Activated CD4-positive, alpha-beta T cell treated with anti-CD3 and anti-CD28 coated beads, Interleukin-2, amount 10 ng/mL, durations not matched to agents 7 days and 5 days (primary cell): ENCODE measurements at places on chromosomes 1 and 21. TPM values are rescaled to one million over a fixed set of nuclear protein-coding genes. Genes with fewer than 3 reads are reported as not detected.

- no peaks in the 10 kb centered on the region for H3K4me1 ChIP-seq
- no peak overlapping the region for H3K4me3 ChIP-seq
- DNase-seq: no peak
- H3K27me3 ChIP-seq: peaks cover 5% of the 10 kb centered on the region
- no peaks in the 10 kb centered on the region for H3K36me3 ChIP-seq
These were observed 55.9 kb downstream of the ZBTB18 start for GRCh38 chr1:244106837-244107493.

GRCh38 chr1:247738315-247738714 is at the start of gene OR14K1:
TSS of gene OR14K1 (plus strand) at chr1:247738615. CDS start at chr1:247738615, 0 bp downstream.
- no peaks in the 10 kb centered on the region for H3K27me3 ChIP-seq
- DNase-seq: no peak
- H3K36me3 ChIP-seq: no peaks in the 10 kb centered on the region
- no peak within 1 kb of the TSS for H3K27ac ChIP-seq
- H3K4me3 ChIP-seq: no peak within 1 kb of the TSS
- H3K4me1 ChIP-seq: no peaks in the 10 kb centered on the region

DNA sequence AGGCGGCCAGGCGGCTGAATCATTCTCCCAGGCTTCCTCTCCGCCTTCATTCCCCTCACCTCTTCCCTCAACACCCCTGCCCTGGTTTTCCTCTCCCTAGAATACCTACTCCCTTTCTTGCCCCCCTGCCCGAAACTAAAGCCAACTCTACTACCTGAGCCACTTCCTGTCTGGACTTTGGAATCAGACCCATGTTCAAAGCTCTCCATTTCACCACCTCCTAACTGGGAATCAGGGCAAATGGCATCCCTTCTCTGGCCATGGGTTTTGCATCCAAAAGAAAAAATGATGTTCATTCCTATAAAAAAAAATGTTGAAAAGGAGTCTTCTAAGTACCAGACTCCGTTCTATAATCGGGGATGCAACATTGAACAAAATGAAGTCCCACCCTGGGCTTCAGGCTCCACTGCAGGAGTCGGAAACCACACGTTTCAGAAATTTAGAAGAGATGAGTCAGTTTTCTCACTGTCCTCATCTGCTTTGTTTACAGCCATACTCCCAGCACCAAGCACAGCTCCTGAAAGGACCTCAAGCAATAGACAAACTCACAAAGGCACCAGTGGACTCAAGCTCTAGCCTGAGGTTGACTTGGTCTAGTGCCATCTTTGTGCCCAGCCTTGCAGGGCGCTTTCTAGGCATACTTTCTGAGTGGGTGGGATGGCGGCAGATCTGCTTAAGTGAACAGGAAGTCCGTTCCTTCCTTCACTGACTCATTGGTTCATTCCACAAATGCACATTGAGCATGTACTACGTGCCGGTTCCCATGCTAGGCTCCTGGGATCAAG is 176.2 kb downstream of the IGSF21 start:
- H3K4me3 ChIP-seq: no peak overlapping the region
- no peak overlapping the region for H3K27ac ChIP-seq
- no peaks in the 10 kb centered on the region for H3K4me1 ChIP-seq

DNA sequence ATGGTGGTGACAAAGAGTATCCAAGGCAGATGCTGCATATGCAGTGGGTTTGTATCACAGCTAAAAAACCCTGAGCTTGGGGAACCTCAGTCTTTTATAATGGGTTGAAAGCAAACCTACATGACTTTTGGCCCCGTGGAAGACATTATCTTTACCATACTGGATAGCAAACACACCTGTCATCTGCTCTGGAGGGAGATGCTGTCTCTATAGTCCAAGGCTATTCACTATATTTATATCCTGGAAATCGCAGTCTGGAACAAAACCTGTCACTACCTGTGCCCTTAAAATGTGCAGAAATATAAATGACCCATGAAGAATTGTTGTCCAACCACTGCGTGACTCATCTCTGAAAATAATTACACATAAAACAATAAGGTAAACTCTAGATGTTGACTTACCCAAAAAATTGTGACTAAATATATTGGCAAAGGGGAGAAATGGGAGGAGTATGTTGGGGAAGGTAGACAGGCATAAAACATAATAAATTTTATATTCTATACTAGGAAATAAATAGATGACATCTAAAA is 121.0 kb upstream of the CXADR start:
- H3K27ac ChIP-seq: no peak overlapping the region
- H3K36me3 ChIP-seq: no peaks in the 10 kb centered on the region
- H3K4me1 ChIP-seq: no peaks in the 10 kb centered on the region
- H3K27me3 ChIP-seq: peaks cover 3% of the 10 kb centered on the region
- no peak for DNase-seq

Gene GUCA2B
- total RNA-seq: not detected

Gene GOLPH3L
- total RNA-seq: 24.0 TPM

DNA sequence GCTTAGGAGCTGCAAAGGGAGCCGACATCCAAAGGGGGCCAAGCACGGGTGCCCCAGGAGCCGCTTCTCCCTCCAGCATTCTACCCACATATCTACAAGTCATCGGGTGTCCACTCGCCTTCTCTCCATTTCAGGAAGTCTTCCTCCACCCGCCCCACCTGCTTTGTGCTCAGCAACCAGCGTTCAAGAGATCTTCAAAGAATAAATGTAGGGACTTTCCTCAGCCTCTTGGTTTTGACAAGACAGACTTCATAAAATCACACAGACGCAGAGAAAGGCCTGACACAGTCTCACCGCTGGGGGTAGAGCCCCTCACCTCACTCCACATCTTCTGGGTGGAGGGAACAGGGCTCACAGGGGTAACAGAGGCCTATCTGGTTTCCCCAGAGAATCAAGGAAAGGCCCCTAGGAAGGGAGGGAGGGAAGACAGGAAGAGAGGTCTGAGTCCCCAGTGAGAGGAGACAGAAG is 49.5 kb downstream of the SSBP3 start:
- H3K27ac ChIP-seq: peak overlapping the region; percentile 82
- peaks cover 79% of the 10 kb centered on the region for H3K4me1 ChIP-seq
- DNase-seq: peak; percentile 55
- peaks cover 20% of the 10 kb centered on the region for H3K36me3 ChIP-seq
- H3K27me3 ChIP-seq: no peaks in the 10 kb centered on the region

Gene ERI3
- 29.2 TPM for total RNA-seq

Gene PTAFR
- total RNA-seq: 0.20 TPM

DNA sequence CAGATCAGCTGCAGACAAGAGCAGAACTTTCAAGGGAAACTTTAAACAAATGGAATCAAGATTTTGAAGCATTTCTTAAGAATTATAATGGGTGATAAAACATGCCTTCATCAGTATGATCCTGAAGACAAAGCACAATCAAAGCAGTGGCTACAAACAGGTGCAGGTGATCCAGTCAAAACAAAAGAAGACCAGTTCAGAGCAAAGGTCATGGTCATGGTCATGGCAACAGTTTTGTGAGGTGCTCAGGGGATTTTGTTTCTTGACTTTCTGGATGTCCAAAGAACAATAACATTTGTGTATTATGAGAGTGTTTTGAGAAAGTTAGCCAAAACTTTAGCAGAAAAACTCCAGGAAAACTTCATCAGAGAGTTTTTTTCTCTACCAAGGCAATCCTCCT is 681.7 kb upstream of the PTBP2 start:
- H3K4me3 ChIP-seq: no peak overlapping the region
- H3K27me3 ChIP-seq: no peaks in the 10 kb centered on the region
- no peaks in the 10 kb centered on the region for H3K36me3 ChIP-seq
- H3K27ac ChIP-seq: no peak overlapping the region
- DNase-seq: no peak

Gene HSPB7
- total RNA-seq: not detected

DNA sequence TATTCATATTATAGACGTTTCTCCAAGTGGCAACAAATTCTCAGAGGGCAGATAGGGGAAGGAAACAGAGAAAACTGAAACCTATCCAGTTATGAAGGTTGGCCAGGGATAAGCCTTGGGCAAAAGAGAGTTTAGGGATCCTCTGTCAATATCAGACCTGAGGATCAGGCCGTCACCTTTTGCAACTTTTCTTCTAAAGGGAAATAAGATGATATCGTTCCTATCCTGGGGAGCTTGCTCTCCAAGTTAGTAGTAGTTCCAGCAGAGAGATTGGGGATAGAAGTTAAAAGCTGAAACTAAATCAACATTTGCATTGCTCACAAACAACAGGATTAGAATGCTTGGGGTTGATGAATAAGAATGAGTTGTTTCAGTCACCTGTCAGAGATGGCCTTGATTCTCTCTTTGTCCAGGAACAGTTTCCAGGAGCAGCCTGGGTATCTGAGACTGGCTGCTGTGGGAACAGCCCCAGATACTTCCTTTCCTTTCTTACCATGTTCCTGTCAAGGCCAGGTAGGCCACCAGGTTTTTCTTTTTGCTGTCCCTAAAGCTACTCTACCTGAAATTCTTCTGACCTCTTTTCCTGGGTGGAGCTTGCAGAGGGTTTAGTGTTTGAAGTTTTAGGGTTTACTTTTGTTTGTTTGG is 2.5 kb downstream of the RIIAD1 start:
- H3K4me1 ChIP-seq: peaks cover 18% of the 10 kb centered on the region
- peaks cover 58% of the 10 kb centered on the region for H3K27me3 ChIP-seq
- H3K36me3 ChIP-seq: no peaks in the 10 kb centered on the region
- no peak overlapping the region for H3K4me3 ChIP-seq
